Stimulated activated CD8-positive, alpha-beta memory T cell treated with anti-CD3 and anti-CD28 coated beads, Interleukin-7, amount 100 ng/mL, for 1 hour (primary cell): ENCODE measurements at places on chromosomes 2 and 18.

DNA sequence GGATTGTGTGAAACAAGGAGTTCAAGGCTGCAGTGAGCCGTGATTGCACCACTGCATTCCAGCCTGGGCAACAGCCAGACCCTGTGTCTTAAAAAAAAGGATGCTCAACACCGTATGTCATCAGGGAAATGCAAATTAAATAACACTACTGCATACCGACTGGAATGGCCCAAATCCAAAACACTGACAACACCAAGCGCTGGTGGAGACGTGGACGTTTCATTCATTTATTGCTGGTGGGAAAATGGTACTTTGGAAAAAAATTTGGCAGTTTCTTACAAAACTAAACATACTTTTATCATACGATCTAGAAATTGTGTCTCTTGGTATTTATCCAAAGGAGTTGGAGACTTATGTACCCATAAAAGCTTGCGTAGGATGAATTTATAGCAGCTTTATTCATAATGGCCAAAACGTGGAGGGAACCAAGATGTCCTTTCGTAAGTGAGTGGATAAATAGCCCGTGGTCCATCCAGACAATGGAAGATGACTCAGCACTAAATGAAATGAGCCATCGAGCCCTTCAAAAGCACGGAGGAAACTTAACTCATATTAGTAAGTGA is 24.2 kb downstream of the NEU4 start:
- DNase-seq, result no peak

GRCh38 chr2:13115643-13116042 is 398.9 kb downstream of the TRIB2 start:
- no peak for DNase-seq

- DNase-seq, result no peak
Measured at GRCh38 chr2:892892-893291, 57.8 kb upstream of the SNTG2 start.

GRCh38 chr2:101983486-101983885 is 8.3 kb upstream of the IL1R2 start:
- no peak for DNase-seq

- DNase-seq, result no peak
Measured at GRCh38 chr2:154427453-154427852, 271.0 kb upstream of the KCNJ3 start.

GRCh38 chr2:147826278-147827087 is 18.3 kb upstream of the ACVR2A start:
- DNase-seq, result no peak

DNA sequence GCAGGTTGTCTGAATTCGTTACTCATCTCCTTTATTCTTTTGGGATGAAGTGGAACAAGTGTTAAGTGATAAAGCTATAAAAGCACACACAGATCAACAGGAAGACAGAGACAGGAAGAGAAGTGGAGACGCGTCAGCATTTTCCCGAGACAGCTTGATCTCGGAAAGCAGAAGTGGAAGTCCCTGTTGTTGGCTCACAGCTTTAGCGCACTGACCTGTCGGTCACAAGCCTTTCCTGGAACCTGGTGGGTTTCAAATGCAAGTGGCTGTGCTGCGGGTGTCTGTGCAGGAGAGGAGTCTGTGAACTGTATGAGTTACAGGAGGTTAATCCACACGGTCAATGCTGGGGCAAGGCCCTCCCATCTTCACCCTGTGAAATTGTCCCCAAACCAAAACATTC is 116.6 kb upstream of the PELI1 start:
- no peak for DNase-seq

- DNase-seq, result no peak
Measured at GRCh38 chr2:230266638-230267037, 41.1 kb downstream of the SP140 start.
